Heart right ventricle (tissue), 16 donors: ENCODE measurements at places on chromosomes 6 and 20. TPM values are rescaled to one million over a fixed set of nuclear protein-coding genes. Genes with fewer than 3 reads are reported as not detected.

C20orf202 gene
- not detected for total RNA-seq

SPAG4 gene
- total RNA-seq = 4.1 TPM

MYCT1 gene
- 13.8 TPM for total RNA-seq

GSTA2 gene
- total RNA-seq = not detected

DEFB124 gene
- 1.5 TPM for total RNA-seq

EYA4 gene
- 30.2 TPM for total RNA-seq

NRSN1 gene
- total RNA-seq = not detected

PGC gene
- not detected for total RNA-seq

C20orf204 gene
- 0.38 TPM for total RNA-seq

BFSP1 gene
- total RNA-seq = 0.27 TPM

PPP1R11 gene
- 51.9 TPM for total RNA-seq

SPEF1 gene
- not detected for total RNA-seq

PTPRT gene
- total RNA-seq = 0.53 TPM

ARMH2 gene
- not detected for total RNA-seq

FOXC1 gene
- total RNA-seq = 5.8 TPM

SAMHD1 gene
- total RNA-seq = 15.7 TPM

FAM217A gene
- total RNA-seq = not detected

GPLD1 gene
- total RNA-seq = 0.79 TPM

DUSP15 gene
- 5.3 TPM for total RNA-seq

CYP24A1 gene
- total RNA-seq = not detected

BPIFB1 gene
- not detected for total RNA-seq

CFAP61 gene
- 71.8 TPM for total RNA-seq

ERVFRD-1 gene
- not detected for total RNA-seq

ADTRP gene
- not detected for total RNA-seq

HSD17B8 gene
- 20.0 TPM for total RNA-seq

PAK5 gene
- not detected for total RNA-seq

PACRG gene
- 9.8 TPM for total RNA-seq

SH3BGRL2 gene
- 4.9 TPM for total RNA-seq

TRIM15 gene
- total RNA-seq = not detected

RBBP8NL gene
- not detected for total RNA-seq

SSTR4 gene
- not detected for total RNA-seq

RAET1G gene
- not detected for total RNA-seq

WFDC5 gene
- not detected for total RNA-seq

TREM2 gene
- 5.5 TPM for total RNA-seq

PRPH2 gene
- total RNA-seq = 2.0 TPM

RWDD2A gene
- total RNA-seq = 3.5 TPM

SLC35D3 gene
- not detected for total RNA-seq

RPS18 gene
- 826 TPM for total RNA-seq

C6orf15 gene
- total RNA-seq = not detected

BACH2 gene
- 3.7 TPM for total RNA-seq

ADGRF4 gene
- total RNA-seq = not detected

KCNK5 gene
- total RNA-seq = 0.06 TPM

SIRPG gene
- total RNA-seq = not detected
